ENCODE measurements at places on chromosomes 11 and 22.

GRCh38 chr11:93736129-93736528 lies 5.2 kb downstream of the TAF1D start:
- no peak for DNase-seq

DNA sequence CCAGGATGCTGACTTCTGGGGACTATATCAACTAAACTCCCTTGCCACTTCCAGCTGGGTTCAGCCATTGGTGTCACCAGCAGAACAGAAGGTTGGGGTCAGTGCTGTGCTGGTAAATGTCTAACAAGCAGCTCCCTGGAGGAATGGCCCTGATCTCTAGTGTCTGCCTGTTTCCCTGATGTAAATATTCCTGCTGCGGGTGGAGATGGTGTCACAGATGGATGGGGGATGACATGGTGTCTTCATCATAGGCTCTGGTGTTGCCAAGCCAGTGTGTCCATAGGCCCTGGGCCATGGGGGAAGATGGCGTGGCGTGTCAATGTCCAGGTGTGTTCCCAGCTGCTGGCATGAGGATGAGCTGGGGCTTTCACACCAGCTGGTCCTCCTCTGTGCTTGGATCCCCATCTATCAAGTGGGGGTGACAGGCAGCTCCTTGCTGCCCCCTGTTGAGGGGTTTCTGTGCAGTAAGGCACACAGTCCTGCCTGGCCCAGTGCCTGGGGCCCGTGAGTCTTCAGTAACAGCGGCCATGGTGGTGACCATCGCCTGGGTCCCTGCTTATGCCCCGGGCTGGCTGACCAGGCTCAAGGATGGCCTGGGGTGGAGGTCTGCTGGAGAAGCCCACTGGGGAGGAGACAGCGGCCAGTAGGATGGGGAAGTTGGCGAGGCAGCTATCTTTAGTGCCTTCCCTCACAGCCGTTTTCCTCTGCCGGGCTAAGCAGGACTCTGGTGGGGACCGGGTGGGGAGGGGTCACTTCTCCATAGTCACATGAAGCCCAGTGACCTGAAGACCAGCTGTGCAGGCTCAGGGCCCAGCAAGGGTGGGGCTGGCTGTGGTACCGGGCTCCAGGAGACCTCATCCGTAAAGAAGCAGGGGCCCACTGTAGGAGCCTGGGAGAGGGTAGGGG lies 12.7 kb downstream of the RPL3 start:
- DNase-seq, result no peak

DNA sequence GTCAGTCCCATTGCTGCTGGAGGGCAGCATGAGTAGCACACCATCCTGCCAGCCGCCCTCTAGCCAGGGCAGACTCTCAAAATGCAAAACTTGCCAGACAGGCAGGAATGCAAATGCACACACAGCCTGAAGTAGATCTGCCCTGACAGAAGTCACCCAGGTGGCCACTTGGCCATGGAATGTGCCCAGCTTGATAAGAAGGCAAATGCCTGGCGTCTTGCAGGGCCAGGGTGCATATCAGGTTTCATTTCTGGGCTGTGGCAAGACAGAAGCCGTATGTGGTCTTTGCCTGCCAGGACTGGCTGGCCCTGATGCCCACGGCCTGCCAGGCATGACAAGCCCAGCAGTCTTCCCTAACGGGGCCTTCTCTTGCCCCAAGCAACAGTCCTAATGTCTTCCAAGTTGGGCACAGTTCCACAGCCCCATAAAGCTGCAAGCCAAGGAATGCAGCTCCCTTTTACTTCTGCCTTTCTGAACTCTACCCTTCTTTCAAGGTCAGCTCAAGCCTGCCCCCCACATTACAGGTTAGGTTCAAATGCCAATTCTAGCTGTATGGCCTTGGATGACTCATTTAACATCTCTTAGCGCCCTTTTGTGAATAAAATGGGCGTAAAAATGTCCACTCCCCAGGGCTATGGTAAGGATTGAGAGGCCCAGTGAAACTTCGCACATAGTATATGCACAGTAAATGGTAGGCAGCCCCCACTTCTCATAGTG lies 29.7 kb downstream of the POU2AF3 start:
- no peak for DNase-seq

- no peak for DNase-seq
These were observed 56.9 kb downstream of the PACS1 start for GRCh38 chr11:66126808-66127555.

- DNase-seq, result no peak
These were observed 4.9 kb downstream of the GLYAT start for GRCh38 chr11:58726737-58727414.

- DNase-seq, result no peak
These were observed 124.3 kb downstream of the RBFOX2 start for GRCh38 chr22:35904336-35904692.

GRCh38 chr11:112016088-112016764 lies 9.0 kb upstream of the DLAT start:
- no peak for DNase-seq
